ENCODE measurements at places on chromosomes 3 and 15.
A peak's percentile ranks its signal among the peaks of the same experiment; 100 is the strongest.

GRCh38 chr15:73628976-73629797 lies 4.0 kb downstream of the NPTN start:
- DNase-seq, result peak; percentile 35

DNA sequence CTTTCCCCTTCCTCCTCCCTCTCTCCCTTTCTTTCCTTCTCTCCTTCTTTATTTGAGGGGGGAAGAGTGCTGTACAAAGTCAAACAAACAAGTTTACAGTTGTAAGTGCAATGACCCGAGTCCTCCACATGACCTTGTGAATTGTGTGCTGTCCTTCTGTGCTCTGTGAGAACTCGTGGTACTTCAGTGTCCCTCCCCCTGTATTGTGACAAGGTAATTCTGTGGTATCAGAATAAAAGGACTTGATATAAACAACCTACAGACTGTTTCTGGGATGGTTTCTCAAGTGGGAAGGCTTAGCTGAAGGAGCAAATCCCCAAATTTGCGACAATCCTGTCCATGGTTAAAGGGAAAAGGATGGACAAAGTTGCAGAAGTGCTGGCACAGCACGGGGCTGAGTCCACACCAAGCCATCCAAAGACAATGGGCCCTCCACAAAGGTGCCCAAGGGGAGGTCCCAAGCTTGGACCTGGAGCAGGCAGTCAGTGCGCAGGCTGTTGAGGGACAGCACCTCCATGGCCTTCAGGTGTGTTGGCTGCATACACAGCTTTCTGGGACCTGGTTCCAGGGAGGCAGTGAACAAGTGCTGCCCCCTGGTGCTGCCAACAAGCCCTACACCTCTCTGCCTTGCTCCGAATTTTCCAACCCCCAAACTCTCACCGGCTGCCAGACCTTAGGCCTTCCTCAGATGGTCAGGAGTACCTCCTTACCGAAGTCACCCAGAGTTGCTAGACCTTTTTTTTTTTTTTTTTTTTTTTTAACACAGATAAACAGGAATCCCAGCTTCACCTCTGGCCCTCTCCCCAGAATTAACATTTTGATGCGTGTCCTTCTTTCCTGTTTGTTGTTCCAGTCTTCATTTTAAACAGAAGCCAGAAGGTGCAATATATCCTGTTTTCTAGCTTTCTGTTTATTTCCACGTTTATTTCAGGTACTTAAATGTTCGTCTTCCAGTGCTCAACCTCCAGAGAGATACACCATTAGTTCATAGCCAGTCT lies 2.6 kb upstream of the APEH start:
- DNase-seq, result peak; percentile 76

- DNase-seq, result no peak
Observed at GRCh38 chr15:72237853-72238224, 6.8 kb upstream of the PKM start.

- no peak for DNase-seq
Observed at GRCh38 chr15:91132079-91132478, 32.0 kb downstream of the SV2B start.

- no peak for DNase-seq
Observed at GRCh38 chr3:63808633-63809032, 10.5 kb upstream of the C3orf49 start.

GRCh38 chr15:69474846-69475455 lies 22.3 kb downstream of the RPLP1 start:
- no peak for DNase-seq

GRCh38 chr3:190382082-190382481 lies 5.9 kb upstream of the CLDN16 start:
- DNase-seq, result no peak

- DNase-seq, result no peak
Observed at GRCh38 chr3:172415323-172415722, 32.9 kb downstream of the GHSR start.

DNA sequence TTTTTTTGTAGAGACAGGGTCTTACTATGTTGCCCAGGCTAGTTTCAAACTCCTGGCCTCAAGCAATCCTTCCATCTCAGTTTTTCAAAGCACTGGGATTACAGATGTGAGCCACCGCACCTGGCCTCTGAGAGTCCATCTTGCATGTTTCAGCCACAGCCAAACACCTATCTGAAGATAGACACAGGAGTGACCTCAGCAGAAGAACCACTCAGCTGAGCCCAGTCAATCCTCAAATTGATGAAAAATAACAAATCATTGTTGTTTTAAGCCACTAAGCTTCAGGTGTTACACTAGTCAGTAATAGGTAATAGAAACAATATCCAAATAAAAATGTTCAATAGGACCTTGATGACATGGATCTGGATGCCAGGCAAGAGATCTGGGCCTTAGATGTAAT lies 38.3 kb upstream of the MITF start:
- no peak for DNase-seq

DNA sequence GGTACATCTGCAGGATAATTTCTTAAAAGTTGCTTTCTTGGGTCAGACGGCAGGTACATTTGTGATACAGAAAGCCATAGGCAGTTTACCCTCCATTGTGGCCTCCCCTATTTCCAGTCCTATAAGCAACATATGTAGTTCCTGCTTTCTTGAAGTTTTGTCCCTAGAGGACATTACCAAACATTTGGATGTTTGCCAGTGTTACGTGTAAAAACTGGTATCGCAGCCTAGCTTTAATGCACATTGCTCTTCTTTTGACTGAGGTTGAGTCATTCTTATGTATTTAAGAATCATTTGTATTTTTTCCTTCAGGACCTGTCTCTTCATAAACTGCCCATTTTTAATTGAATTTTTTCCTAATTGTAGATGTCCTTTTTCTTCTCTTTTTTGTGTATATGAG lies 114.3 kb downstream of the DIPK2A start:
- peak; percentile 85 for DNase-seq

DNA sequence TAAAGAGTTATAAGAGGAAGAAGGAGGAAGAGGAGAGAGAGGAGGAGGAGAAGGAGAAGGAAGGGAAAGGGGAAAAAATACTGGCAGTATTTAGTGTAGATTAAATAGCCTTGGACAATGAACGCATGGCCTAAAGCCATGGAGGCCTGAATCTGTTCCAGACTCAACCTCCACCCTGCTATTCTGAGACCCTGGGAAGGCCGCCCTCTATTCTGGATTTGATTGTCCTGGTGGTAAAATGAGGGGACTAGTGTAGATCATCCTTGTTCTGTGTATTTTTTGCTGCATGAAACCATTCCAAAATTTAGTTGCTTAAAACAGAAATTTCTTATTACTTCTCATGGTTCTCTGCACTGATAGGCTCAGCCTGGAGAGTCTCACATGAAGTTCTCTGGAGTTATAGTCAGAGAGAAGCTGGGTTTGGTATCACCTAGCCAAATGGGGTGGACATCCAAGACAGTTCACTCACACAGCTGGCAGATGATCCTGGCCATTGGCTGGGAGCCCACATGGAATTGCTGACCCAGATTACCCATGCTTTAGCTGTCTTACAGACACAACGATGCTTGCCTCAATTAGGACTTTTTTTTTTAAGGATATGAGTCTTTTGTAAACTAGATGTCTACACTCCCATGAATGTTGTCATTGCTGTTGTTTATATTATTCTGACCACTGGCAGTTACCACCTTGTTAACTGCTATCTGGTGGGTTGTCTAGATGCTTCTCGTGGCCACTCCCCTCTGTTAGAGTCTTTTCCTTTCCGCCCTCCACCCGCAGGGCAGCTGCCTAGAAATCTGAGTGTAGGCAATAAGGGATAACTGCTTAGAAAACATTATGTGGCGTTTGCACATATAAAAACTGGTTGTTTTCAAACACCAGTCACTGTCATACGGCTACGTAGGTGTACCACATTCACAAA lies 149.9 kb downstream of the SST start:
- no peak for DNase-seq

GRCh38 chr15:27951191-27951890 lies 147.8 kb downstream of the OCA2 start:
- DNase-seq, result no peak

DNA sequence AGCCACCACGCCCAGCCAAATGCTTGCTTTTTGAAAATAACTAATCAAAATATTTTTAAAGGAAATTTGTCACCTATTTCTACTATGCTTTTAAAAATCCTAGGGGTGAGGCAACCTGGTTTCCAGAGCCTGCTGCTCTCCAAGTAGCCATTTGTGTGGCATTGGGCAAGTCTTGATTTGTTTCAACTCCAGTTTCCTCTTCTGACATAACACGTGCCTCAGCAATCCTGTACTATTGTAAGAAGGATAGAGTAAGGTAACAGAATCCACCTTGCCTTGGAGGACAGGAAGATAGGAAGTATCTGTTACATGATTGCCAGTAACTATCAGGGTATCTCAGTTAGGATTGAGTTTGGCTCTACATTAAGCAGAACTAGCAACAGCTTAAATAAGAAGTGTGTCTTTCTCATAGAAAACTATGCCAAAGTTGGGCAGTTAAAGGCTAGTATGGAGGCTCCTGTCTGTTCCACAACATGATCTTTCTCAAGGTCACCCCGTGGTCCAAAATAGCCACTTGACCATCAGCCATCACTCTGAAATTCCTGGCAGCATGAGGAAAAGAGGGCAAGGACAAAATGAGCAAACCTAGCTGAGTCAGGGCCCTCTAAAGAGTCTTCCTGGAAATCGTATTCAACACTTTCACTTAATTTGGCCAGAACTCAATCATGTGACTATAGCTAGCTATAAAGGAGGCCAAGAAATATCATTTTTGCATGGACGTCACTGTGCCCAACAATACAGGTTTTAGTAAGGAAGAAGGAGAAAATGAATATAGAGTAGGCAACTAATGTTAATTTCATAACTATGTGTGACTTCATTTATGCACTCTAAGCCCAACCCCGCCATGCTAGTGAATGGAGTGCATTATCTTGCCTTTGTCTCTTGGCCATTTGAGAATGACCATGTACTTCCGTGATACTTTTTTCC lies 66.1 kb downstream of the HMG20A start:
- DNase-seq, result no peak

DNA sequence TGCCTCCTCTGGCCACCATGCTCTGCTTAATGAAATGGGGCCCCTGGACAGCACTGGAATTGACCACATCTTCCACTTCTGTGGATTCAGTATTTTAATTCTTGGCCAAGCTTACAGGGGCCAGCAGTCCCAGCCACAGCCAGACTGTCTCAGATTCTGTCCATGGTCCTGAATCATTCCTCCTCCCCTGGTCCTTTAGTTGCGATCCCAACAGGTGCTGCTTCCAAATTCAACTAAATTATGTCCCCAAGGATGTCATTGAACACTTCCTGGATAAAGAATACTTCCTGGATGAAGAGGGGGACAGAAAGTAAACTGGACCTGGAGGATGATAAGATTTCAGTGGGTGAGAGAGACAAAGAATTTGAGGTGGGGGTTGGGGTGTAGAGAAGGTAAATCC lies 111.1 kb upstream of the FOXB1 start:
- DNase-seq, result no peak

GRCh38 chr15:94164202-94164807 lies 67.1 kb upstream of the MCTP2 start:
- peak; percentile 74 for DNase-seq

DNA sequence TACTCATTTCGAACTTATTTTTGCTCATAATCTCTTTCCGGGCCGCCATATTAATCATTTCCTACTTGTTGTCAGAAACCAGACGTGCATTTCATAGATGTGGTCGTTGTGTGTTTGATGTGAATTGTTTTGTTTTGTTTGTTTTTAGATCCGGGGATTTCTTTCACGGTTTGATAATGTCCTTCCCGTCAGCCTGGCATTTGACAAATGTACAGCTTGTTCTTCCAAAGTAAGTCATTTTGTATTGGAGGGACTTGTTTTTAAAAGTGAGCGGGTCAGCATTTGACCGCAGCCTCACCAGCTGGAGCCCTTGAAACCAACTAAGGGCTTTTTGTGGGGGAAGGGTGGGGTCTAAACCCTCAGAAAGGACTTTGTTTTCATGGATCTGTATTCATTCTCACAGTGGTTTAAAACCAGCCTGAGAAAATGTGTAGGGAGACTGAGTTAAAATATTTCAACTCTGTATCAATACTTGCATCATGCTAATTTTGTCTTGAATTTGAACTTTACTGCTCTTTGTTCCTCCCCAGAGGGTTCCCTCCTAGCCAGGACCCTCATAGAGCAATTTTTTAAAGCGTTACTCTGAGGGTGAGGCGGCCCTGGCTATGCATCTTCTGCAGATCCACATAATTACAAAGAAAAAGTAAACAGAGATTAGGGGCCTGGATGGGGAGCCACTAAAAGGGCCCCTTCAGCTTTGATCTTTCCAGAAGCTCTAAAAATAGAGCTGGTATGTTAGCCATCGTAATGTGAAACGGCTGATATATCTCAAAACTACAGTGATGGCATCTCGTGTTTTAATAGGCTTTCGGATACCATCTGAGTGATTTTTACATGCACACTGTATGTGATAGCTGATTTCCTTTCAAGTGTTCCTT lies 107.9 kb downstream of the ATG7 start:
- DNase-seq, result no peak

DNA sequence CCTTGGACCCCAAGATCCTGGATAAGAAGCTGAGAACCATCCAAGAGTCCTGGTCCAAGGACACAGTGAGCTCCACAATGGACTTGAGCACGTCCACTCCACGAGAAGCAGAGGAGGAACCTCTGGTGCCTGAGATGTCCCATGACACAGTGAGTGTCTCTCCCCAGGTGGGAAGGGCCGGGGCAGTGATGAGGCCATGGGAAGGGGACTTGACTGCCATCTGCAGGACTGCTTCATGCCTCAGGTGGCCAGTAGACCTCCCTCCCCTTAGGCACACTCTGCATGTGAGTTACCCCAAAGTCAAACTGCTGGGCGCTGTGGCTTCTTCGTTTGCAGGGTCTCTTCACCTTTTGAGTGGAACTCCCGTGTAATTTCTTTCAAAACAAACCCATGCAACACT lies 59.7 kb downstream of the CCDC33 start:
- no peak for DNase-seq

GRCh38 chr3:59422312-59422711 lies 372.5 kb upstream of the CFAP20DC start:
- DNase-seq, result no peak

DNA sequence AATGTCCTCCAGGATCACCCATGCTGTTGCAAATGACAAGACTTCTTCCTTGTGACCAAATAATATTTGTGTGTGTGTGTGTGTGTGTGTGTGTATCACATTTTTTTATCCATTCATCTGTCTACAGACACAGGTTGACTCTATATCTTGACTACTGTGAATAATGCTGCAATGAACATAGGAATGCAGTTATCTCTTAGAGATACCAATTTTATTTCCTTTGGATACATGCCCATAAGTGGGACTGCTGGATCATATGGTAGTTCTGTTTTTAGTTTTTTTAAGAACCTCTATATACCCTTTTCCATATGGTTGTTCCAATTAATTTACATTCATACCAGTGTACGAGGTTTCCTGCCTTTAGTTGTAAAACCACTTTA lies 41.7 kb downstream of the GPR176 start:
- no peak for DNase-seq

DNA sequence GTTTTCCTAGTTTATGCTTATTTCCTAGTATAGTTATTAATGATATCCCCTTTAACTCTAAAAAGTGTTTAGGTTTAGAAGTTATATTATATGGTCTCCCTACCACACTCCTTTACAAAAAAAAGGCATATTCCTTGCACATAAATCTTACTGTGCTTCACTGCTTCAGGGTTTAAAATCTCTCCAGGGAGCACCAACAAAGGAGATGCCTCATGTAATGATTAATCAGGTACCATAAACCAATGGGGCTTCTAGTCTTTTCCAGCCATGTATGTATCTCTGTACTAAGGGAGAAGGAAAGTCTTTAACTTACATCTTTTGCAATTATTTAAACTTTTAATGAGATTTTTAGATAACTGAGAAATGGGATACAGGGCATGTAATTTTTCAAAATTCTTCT lies 91.5 kb upstream of the RBMS3 start:
- DNase-seq, result no peak

GRCh38 chr15:70348581-70349344 lies 251.0 kb upstream of the TLE3 start:
- DNase-seq, result peak; percentile 94

Measured in HL-60 (cell line).